ENCODE measurements at places on chromosomes 2 and 18.
A peak's percentile ranks its signal among the peaks of the same experiment; 100 is the strongest.

GRCh38 chr18:49584394-49584793 lies 22.5 kb downstream of the LIPG start:
- no peak for DNase-seq

DNA sequence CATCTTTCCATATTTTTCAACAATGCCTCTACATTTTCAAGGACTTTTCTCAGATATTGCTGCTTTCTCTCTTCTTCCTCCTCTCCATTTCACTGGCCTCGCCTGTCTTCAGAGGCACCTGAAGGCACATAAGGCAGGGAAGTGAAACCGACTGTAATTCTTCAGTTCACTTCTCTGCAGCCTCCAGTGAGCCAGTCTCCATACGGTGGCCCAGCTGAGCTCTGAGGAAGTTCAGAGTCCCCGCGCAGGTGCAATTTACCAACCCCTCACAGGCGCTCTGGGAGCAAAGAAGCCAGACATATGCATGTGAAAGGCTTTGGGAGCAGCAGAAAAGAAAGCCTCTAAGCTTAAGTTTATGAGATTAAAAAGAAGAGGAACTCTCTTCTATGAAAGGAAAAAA lies 12.4 kb downstream of the KLHL14 start:
- no peak for DNase-seq

- no peak for DNase-seq
Observed at GRCh38 chr18:4405965-4406364, 49.1 kb downstream of the DLGAP1 start.

DNA sequence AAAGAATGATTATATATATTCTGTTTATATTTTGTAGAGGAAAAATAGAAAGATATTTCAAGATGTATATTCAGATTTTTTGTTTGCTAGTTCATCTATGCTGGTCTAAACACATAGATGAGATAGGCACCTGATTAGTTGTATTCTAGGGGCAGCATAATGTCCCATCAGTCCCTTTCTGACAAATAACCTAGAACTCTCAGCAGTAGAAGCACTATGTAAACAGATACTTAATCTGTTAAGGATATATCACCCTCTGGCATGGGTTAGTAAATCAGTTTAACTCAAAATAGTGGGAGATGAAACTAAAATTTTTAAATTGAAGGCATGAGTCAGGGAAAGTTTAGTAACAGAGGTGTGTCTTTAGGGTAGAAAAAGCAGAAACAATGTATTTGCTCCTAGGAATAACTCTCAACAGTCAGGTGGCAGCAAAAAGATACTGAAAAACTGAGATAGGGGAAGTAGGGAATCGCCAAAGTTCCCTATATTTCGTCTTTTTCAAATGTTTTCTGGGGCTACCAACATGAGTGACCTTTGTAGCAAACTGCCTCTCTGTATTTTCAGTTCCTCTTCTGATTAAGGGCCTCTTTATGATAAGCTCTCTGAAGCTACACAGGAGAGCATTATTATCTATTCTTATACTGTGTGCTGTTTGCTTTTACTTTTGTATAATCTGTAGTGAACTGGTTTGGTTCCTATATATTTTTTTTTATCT lies 5.7 kb downstream of the PPP1R1C start:
- DNase-seq = no peak

GRCh38 chr18:48676346-48676745 lies 137.5 kb downstream of the CTIF start:
- DNase-seq = no peak

DNA sequence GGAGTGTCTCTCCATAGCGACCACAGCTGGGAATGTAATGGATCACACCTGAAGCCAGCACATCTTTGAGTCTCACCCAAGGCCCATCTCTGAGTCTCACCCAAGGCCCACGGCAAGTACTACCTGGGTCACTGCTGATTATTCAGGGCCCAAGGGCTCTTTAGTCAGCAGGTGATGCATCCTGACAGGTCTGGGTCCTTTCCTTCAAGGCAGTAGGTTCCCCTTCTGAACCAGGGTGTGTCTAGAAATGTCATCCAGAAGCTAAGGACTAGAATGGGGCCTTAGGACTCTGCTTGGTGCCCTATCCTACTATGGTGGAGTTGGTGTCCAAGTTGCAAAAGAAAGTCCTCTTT lies 248.1 kb downstream of the ZNF385B start:
- no peak for DNase-seq

GRCh38 chr2:102344397-102344796 lies 11.2 kb upstream of the IL18R1 start:
- no peak for DNase-seq

DNA sequence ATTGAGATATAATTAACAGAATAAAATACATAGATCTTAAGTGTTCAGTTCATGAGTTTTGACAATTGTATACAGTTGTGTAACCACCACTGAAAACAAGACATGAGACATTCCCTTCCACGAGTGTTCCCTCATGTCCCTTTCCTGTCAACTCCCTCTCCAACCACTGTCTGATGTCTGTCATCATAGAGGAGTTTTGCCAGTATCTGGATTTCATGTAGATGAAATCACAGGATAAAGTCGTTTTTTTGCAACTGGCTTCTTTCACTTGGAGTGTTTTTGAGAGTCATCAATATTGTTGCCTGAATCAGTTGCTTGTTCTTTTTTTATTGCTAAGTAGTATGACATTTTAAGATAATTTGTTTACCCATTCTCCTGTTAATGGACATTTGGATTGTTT lies 52.7 kb downstream of the RBMS1 start:
- DNase-seq = no peak

GRCh38 chr2:149652926-149653325 lies 65.4 kb upstream of the MMADHC start:
- no peak for DNase-seq

DNA sequence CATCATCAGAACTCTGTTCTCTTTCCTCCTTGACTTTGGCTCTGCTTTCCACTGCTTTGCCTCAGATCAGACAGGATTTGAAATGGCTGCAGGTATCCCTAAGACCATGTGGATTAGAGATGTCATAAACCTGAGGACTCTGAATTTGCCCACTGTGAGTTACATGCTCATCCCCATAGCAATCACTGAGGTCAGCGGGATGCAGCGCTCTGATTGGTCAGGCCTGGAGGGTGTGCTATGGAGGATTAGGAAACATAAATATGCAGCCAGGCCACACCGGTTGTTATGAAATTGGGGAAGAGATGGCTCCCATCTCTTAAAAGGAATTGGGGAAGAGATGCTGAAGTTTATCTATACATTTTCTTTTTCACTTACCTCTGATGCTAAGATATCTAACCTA lies 73.7 kb upstream of the DNAJC10 start:
- peak; percentile 12 for DNase-seq

DNA sequence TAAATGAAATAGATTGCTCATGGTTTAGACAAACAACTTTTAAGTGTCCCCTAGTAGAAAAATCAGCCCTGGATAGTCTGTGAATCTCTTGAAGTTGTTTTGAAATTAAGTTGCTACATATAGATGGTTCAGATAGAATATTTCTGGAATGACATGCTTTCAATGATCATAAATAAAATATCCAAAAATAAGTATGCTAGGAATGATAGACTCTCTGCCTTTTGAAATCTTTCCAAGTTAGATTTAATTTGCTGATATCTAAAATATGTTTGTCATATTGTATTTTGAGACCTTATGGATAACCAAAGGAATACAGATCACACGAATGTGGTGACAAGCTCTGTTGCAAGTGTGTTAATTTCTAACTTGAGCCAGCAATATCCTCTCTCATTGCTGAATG lies 488.7 kb downstream of the THSD7B start:
- no peak for DNase-seq

GRCh38 chr2:204237416-204237815 lies 300.9 kb downstream of the ICOS start:
- no peak for DNase-seq

DNA sequence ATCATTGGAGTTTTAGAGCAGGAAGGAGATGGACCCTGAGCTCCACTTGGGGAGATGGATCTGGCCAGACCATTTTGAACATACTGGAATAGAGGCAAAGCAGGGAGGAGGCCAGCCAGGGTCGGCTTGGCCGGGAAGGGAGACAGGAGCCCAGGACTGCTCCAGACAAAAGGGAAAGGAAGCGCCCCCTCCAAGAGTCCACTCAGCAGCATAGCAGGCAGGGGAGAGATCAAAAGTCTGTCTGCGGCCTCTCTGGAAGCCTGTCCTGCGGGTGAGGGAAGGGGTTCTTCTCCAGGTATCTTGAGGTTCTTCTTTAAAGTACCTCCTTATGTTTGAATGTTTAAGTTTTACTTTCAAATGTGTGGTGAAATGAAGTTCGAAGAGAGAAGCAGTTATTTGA lies 126.1 kb downstream of the GBX2 start:
- no peak for DNase-seq

DNA sequence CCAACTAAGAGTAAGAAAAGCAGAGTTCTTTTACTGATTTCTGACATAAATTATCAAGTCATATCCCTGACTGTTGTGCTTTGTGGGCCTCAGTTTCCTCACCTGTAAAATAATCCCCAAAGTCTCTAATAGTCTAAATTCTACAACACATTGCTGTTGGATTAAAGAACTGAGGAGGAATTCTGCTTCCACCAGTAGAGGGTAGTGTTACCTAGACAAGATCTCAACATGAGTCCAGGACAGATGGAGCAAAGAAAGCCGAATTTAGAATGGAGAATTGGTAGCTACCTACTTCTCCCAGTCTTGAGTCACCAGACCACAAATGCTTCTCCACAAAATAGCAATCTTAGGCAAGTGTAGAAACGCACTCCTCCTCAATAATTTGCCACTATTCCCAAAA lies 462.5 kb upstream of the FSHR start:
- DNase-seq = no peak

DNA sequence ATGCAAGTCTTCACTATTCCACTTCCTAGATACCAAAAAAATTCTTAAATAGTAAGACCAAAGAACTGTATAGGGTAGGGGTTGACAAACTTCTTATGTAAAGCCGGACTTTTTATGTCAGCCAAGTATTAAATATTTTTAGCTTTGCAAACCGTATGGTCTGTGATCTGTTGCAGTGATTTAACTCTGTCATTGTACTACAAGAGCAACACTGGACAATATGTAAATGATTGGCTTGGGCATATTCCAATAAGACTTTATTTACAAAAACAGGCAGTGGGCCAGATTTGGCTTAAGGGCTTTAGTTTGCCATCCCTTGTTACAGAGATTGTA lies 48.0 kb downstream of the MGAT5 start:
- DNase-seq = no peak

- no peak for DNase-seq
Observed at GRCh38 chr2:162037886-162038285, 36.1 kb downstream of the DPP4 start.

DNA sequence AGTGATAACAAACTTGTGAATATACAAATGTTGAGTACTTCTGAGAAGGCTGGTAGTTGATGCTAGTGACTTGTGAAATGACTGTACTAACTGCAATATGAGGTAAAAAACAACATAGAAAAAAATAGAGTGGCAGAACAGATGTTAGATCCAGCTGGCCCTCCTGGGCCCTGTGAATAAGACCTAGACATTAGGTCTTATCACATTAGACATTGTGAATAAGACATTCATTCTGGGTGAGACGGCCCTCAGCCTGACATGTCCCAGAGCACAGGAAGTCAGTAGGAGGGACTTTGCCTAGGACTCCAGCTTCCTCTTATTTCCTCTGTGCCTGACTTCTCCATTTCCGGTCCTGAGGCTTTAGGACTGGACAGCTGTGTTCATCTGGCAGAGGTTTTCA lies 22.9 kb downstream of the DOK1 start:
- DNase-seq = no peak

GRCh38 chr2:57084697-57085281 lies 901.0 kb downstream of the CCDC85A start:
- DNase-seq = no peak

DNA sequence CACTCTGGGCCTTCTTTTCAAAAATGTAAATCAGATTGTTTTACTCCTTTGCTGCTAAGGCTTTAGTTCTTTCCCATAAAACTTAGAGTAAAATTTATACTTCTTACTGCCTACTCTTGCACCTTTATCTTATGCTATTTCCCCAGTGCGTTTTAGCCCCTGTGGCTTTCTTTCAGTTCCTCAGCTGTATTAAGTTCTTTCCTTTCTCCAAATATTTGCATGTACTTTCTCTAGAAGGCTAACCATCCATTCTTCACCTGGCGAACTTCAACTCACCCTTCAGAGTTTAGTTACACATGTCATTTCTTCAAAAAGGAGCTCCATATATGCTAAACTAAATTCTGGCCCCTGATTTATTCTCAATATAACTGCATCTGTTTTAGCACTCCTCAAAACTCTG lies 160.7 kb downstream of the FSHR start:
- DNase-seq = no peak

- DNase-seq = no peak
Observed at GRCh38 chr2:128940378-128940777, 621.7 kb upstream of the HS6ST1 start.

DNA sequence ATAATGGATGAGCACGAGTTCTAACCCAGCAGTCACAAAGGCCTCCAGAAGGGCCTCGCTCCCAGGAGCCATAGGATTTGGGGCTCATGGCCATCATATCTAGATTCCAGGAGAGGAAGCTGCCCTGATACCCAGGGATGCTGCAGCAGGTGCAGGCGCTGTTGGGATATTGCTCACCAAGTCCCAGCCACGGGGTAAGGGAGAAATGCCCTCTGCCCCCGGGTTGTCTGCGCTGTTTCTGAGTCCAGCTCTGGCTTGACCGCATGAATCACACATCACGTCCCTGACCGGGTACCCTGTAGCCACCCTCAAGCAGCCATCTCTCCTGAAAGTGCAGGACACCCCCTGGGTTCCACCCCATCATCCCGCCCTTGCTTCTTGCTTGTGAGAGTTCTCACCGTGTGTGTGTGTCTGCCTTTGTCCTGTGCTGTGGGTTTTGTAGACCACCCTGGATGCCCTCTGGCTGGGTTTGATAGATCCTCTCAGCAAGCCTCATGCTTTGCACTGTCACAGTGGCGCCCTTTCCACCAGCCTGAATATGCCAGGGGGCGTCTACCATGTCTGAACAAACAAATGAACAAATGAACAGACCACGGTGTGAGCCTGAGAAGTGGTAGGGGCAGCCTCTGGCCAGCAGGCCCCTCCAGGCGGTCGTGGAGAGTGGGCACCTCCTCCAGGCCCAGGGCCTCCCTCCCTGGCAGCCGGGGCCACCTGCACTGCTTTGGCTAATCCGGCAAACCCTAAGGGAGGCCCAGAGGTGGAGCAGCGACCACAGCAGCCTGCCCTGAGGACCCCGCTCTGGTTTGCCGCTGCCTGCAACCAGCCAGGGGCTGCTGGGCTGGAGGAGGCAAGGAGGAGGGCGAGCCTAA lies 32.1 kb downstream of the ADRA2B start:
- no peak for DNase-seq

DNA sequence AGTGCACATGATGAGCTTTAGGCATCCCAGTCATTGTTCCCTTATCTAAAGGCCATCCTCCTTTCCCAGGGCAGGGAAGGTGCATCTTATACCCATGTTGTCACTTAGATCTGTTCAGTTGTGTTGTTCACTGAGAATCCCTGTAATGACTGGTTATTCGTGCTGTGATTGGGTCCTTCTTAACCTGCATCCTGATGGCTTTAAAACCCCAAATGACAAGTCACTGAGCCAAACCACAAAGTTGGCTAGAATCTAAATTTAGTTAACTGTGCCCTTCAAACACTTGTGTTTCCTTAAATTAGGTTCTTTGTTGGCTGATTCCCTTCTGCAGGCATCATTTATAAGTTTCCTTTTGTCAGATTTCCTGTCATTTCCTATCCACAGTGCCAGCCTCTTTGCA lies 58.5 kb upstream of the SLC16A14 start:
- DNase-seq = no peak

- no peak for DNase-seq
Observed at GRCh38 chr2:239355724-239356123, 45.1 kb downstream of the HDAC4 start.

GRCh38 chr2:64819774-64820688 lies 166.3 kb upstream of the SERTAD2 start:
- peak; percentile 69 for DNase-seq

GRCh38 chr18:22846088-22846683 lies 86.9 kb upstream of the RBBP8 start:
- DNase-seq = no peak

All from CD4-positive, alpha-beta T cell treated with Interleukin-15 for 4 hours (primary cell).